ENCODE measurements at places on chromosomes 11 and 22. TPM values are rescaled to one million over a fixed set of nuclear protein-coding genes. Genes with fewer than 3 reads are reported as not detected.

DNA sequence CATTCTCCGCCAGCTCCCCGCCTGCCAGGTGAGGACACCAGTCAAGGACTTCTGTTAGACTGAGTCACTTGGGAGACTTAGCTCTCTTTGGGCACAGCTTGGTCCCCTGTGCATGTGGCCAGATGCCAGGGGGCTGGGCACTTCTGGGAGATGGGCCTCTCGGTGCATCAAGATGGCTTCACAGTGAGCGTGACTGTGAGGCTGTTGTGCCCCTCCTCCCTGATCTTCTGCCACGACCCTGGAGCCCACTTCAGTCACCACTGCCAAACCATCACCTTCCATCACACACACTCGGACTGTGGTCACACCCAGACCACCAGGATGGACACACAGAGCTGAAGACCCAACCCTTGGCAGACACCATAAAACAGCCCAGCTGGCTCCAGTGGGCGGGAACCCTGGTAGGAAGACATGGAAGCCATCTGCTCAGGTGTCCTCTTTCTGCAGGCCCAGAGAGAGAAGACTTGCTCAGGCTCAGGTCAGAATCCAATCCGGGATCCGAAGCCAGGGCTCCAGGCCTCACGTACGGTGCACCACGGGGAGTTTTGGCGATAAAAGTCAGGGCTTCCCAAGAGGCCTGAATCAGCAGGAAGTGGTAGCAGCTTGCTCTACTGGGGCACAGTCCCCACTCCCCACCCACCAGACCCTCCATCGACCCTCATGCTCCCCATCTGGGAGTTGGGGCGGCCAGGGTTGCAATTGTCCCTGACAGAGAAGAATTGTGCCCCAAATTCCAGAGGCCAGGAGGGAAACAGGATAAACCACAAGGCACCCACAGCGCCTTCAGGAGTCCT, 29.8 kb upstream of the CD5 start:
- no peak for DNase-seq

DNA sequence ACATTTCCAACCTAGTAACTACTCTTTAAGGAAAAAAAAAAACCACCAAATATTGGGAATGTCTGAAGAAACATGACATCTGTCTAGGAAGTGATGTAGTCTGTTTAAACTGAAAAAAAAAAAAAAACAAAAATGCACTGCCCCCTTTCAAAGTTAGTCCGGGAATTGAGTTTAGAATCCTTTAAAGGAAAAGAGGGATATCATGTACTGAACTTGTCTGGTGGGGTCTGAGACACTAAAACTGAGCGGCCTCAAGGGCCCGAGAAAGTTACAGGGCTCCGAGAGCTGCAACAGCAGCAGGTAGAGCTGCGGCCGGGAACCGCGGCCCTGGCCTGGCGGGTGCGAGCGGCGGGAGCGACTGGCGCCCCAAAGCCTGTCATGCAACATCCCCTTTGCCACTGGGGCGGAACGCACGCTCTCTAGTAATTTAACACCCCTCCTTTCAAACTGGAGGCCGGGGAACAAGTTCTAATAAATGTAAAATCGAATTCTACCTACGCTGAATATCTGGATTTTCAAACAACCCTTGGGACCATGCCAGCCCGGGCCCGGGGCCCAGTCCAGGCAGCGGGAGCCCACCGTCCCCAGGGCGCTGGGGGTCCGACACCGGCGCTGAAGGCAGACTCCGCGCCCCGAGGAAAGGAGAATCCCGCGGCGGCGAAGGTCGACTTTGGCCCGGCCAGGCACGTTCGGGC, 736 bp downstream of the RDX start:
- DNase-seq = peak; percentile 76

DNA sequence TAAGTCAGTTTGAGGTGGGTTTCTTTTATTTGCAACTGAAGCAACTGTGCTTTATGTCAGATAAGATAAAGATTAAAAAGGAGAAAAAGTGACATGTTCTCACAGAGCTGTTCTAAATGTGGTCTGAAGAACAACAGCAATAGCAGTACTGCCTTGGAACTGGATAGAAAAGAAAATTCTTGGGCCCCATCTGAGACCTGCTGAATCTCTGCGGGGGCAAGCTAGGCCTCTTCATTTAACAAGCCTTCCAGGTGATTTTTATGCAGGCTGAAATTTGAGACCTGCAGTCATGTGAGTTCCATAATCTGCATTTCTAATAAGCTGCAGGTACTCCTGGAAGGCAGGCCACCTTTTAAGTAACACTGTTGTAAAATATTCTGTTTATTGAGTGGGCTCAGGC, 91.4 kb upstream of the CTSC start:
- DNase-seq = no peak

DNA sequence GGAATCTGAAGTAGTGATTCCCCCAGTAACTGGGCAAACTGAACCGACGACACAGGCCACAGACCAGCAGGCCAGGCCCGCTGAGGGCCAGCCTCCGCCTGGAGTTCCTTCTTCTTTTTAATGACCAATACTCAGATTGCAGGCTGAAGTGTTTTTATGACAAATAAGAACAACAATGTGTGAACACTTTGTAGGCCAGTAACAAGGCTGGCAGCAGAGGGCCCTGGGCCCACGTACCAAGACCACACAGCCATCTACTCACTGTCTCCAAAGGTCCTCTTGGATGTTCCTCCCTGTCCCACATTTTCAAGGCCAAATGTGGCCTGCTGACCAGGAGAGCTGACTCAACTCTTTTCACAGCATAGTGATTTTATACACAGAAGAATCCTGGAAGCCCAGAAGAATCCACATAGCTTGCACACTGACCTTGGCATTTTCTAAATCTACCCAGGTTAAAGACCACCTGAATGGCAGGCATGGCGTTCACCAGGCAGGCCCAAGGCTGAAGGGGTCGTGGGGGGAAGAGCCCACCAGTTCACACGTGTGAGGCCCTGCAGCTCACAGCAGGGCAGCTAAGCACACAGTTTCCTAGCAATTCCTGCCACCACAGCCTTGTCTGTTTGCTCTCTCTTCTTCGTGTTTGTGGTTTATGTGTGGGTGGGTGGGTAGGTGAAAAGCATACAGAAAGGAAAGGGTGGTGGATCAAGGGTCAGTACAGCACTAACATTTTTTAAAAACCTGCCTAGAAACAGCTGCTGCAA, 13.3 kb downstream of the SMCO4 start:
- DNase-seq = no peak

SMIM35 gene
- 0.06 TPM for total RNA-seq

DNA sequence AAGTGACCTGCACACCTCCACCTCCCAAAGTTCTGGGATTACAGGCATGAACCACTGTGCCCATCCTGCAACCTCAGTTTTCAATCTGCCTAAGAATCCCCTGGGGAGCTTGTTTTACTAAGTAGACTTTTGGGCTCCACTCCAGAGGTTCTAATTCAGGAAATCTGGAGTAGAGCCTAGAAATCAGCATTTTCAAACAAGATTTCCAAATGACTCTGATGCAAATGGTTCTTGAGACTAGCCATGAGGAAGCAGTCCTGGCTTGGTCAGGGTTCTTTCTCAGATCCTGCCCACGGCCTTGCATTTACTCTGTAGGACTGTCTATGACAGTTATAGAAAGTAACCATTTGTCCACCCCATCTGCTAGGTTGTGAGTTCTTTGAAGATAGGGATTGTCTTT, 1.6 kb upstream of the KCNE3 start:
- no peak for DNase-seq

DNA sequence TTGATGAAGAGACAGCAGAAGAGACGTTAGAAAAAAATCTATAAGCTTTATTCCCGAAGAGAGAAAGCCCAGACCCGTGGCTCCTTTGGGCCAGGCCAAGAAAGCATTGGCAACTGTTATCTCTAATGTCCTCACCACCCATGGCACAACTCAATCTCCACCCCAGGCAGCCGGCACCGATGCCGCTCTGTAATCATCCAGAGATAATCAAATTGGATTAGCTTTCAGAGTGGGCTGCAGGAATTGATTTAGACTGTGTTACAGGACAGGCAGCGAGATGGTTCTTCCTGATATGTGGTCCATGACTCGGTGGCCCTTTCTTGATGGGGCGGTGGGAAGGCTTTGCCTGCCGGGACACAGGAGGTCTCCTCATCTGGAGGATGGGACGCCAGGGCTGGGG, 383.9 kb downstream of the TBC1D22A start:
- DNase-seq = no peak

AAMDC gene
- total RNA-seq = 29.4 TPM

Measured in lung (tissue), 17 donors.